ENCODE measurements at places on chromosomes 6 and 20. TPM values are rescaled to one million over a fixed set of nuclear protein-coding genes. Genes with fewer than 3 reads are reported as not detected.
A peak's percentile ranks its signal among the peaks of the same experiment; 100 is the strongest.

The SRSF6 gene
- polyA plus RNA-seq = 247 TPM

DNA sequence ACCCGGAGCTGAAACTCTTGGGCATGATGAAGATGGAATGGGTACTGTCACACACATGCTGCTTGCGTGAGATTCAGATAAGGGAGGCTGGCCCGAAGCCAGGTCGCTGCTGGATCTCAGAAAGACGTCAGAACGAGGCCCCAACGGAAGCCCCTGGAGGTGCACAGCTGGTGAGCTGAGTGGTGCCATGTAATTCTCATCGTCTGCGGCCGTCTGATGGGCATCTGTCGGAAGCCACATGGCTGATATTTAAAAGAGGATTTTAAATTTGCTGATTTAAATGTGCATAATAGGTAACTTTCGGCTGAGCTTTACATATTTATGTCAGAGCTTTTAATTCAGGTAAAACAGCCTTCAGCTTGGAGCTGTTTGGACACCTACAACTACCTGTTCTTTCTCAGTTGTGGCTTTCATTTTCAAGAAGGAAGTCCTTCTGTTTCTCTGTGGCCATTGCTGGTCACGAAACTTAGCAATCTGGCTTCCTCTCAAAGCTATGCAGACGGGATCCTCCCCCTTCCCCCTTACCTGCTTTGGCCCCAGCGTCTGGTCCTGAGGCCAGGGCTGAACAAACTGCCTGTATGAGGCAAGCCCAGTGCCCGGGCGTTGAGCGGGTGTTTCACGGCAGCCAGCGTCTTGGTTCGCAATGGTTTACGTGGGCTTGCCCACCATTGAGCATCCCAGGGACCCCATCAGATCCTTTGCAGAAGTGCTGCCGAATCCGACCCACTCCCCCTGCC, 9.2 kb downstream of the SLCO4A1 start:
- no peak for DNase-seq

GRCh38 chr6:133396984-133397348, 155.8 kb downstream of the EYA4 start:
- DNase-seq = no peak

- no peak for DNase-seq
Measured at GRCh38 chr6:156544046-156544445, 233.1 kb upstream of the ARID1B start.

The APCDD1L gene
- polyA plus RNA-seq = 0.32 TPM

DNA sequence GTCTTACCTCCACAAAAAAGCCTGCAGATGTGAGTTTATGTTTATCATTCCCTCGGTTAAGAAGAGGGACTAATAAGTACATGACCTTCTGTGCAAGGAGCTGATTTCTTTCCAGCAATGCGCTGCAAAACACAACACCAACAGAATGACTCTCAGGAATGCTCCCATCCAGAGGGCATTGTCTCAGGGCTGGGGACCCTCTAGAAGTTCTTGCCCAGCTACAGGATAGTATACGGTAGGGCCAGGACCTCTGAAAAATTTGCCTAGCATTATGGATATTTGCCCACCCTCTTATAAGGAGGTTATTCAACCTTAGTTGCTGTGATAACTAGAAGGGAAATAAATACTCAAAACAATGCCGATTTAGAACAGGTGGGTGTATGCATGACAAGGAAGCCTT, 24.7 kb upstream of the RBL1 start:
- no peak for DNase-seq

DNA sequence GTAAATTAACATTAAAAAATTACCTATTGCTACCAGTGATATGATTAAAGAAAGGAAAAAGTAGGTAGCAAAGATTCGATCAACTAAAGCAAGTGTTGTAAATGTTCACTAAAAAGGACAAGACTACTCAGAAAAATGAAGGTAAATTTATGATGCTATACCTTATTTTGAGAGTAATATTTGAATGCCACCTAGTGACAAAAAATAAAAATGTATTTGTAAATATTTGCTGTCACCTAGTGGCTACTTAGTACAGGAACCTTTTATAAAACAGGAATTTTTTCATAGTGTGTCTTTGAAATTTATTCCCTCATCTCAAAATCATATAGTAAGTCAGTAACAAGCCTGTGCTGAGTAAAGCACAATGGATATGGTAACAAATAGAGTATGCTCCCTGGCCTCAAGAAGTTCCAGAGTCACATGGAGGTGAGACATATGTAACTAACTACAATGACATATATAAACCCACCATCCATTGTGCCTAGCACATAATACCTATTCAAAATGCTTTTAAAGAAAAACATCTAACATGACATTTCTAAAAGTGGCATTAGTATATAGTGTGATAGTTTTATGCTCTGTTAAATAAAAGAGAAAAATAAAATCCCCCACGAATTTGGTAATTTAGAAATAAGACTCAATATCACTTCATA, 193.1 kb upstream of the SIM1 start:
- DNase-seq = no peak

- DNase-seq = no peak
Measured at GRCh38 chr6:36347621-36348020, 10.9 kb upstream of the BNIP5 start.

DNA sequence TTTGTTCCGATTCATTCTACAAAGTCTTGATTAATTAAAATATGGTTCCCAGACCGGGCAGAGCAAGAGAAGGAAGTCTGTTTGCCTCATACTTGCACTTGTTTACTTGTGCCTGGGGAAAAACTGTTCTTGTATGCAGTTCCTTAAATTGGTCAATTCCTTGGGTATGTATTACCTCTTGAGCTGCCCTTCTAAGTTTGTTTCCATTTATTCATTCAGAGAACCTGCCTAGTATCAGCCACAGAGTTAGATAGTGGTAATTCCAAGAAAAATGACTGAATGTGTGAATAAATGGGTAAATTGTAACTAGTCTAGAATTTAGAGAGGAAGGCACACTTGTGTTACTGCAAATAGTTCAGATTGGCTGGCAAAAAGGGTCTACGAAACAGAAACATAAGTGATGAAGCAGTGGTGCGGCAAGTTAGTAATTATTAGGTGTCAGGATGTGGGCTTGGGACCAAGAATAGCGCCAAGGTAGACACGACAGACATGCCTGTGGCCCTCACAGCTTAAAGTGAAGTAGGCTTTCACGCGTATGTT, 525 bp upstream of the MAK start:
- DNase-seq = no peak

The KIF25 gene
- polyA plus RNA-seq = 2.2 TPM

GRCh38 chr20:46063652-46064054, 26.1 kb downstream of the NCOA5 start:
- no peak for DNase-seq

- DNase-seq = no peak
Measured at GRCh38 chr6:108968325-108969316, 120.4 kb downstream of the ARMC2 start.

The SNAI1 gene
- polyA plus RNA-seq = 1.2 TPM

The SLC22A2 gene
- 1.2 TPM for polyA plus RNA-seq

The NFATC2 gene
- 2.5 TPM for polyA plus RNA-seq

The PBOV1 gene
- polyA plus RNA-seq = not detected

- DNase-seq = no peak
Measured at GRCh38 chr20:36521526-36521925, 19.8 kb upstream of the MYL9 start.

GRCh38 chr6:127343809-127344659, 625 bp upstream of the ECHDC1 start:
- DNase-seq = peak; percentile 31

The PTGIS gene
- 15.8 TPM for polyA plus RNA-seq

DNA sequence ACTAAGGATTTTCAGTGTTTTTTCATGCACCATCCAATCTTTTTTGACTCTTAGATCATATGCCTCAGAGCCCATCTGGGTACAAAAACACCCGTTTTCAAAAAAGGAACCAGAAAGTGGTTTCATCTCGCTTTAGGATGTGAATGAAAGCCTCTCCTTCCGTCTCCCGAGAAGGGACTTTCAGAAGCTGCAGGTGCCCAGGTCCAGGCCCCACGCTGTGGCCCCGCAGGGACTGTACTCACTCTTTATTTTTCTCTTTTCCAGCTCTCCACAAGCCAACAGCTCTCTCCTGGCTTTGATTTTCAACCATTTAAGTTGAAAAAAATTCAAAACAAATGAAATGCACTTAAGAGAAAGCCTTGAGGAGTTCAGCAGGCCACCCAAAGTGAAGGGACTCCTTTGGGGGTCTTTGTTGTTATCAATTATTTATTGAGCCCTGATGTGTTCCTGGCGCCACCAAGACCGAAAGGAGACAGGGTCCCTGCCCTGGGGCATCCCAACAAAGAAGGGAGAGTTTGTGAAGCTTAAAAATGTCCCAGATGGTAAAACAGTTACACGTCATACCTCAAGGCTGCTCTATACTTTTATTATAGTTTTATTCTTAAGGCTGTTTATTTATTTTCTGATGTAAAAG, 467.3 kb downstream of the PREX1 start:
- no peak for DNase-seq

- no peak for DNase-seq
Measured at GRCh38 chr6:105759015-105759414, 327.1 kb upstream of the PRDM1 start.

- no peak for DNase-seq
Measured at GRCh38 chr6:5681480-5681879, 325.2 kb downstream of the NRN1 start.

The SCAF8 gene
- polyA plus RNA-seq = 36.1 TPM

- DNase-seq = no peak
Measured at GRCh38 chr6:378090-378957, 13.2 kb upstream of the IRF4 start.

The EEF1A2 gene
- polyA plus RNA-seq = 674 TPM

The PSORS1C1 gene
- 0.40 TPM for polyA plus RNA-seq

The ECT2L gene
- 0.67 TPM for polyA plus RNA-seq

DNA sequence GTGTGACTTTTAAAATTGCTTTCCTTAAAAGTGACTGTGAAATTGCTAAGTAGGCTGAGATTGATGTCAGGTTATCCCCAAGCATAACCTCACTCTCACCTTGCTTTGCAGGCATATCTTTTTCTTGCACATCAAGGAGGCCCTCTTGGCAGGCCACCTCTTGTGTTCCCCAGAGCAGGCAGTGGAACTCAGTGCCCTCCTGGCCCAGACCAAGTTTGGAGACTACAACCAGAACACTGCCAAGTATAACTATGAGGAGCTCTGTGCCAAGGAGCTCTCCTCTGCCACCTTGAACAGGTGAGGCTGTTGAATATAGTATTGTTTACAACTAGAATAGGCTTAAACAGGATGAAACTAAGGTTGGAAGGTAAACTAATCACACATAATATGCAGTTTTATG, 12.6 kb downstream of the MYLIP start:
- no peak for DNase-seq

DNA sequence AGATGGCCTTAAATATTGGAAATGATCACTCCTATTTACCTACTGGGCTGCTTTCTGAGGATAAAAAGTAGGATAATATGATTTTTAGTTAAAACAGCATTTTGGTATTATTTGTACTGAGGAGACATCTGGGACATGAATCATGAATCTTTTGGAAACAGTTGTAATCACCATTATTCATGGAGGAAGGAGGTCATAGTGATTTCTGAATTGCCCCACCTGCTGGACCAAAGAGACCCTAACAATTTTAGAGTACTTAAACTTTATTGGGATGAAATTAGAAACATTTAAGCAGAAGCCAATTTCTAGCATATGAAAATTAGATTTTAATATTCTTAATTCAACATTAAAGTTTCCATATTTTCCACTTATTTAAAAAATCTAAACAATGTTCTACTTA, 108.4 kb upstream of the SIM1 start:
- DNase-seq = no peak

DNA sequence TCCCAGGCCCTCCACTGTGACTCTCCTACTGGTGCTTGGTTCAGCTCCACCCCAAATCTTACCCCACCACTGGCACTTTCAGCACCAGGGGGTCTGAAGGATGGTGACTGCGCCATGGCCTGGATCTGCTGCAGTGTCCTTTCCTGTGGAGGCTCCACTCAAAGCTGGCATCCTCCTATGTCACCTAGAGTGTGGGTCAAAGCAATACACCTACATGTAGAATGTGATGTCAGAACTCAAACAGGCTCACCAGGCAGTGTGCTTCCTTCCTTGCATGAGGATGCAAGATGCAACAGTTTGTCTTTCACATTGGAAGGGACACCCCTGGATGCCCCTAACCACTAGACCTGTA, 32.8 kb upstream of the MICB start:
- DNase-seq = no peak

- no peak for DNase-seq
Measured at GRCh38 chr6:31352683-31353383, 4.1 kb downstream of the HLA-B start.

GRCh38 chr6:126937426-126937825, 181.0 kb upstream of the RSPO3 start:
- DNase-seq = no peak

GRCh38 chr6:82589509-82590206, 226.0 kb downstream of the TPBG start:
- DNase-seq = no peak

The FAXC gene
- 40.6 TPM for polyA plus RNA-seq

DNA sequence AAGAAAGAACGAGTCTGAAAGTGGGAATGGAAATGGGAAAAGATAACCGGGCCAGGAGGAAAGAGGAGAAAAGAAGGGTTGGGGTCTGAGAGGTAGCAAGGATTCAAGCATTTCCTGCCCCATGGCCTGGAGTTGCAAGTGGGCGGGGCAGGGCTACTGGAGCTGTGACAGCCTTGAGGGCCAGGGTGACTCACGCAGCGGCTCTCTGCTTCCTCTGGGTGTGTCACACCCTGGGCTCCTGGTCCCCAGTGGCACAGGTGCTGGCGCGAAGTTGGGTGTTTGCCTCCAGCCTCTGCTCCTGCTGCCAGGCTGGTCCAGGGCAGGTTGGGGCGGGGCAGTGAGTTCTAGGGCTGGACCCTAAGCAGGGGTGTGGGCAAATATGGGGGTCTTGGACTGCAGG, 3.3 kb upstream of the ULBP3 start:
- no peak for DNase-seq

DNA sequence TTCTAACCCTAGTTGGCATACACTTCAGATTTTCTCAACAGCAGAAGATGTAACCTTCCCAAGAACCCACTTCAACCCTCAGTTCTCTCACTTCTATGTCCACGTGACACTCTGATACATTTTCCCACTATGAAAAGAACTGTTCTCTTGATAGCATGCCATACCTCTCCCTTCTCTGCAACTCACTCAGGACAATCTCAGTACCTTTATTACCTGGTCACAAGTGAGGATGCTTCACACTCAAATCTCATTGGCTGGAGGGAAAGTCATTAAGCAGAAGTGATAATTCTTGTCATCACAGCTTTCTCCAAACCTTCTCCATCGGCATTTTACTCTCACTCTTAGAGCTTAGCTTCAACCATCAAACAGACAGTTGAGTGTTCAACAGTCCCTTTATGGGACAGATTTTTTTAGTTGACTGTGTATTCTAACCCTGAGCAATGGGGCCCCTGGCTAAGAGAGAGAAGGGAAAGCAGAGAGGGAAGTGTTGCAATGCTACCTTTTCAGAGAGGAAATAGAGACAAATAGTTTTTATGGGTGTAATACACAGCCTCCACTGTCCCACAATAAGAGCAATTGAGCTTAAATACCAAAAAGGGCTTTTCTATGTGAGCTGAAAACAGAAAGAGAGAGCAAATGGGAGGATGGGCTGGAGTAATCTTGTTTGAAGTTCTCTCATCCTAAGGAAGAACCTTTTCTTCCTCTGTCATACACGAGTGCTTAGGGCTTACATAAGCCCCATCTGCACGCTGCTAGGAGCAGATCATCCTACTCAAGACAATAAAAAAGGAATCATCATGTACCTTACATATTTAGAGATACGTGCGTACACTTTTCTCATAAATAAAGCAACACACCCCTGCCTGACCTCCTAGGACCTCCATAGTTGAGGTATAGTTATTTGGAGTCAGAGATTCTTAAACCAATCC, 16.0 kb downstream of the HLA-DPA1 start:
- DNase-seq = no peak

GRCh38 chr20:8796088-8796660, 272.7 kb upstream of the PLCB4 start:
- DNase-seq = peak; percentile 76
